Pons (tissue), 1 donor: ENCODE measurements at places on chromosomes 3 and 15.

DNA sequence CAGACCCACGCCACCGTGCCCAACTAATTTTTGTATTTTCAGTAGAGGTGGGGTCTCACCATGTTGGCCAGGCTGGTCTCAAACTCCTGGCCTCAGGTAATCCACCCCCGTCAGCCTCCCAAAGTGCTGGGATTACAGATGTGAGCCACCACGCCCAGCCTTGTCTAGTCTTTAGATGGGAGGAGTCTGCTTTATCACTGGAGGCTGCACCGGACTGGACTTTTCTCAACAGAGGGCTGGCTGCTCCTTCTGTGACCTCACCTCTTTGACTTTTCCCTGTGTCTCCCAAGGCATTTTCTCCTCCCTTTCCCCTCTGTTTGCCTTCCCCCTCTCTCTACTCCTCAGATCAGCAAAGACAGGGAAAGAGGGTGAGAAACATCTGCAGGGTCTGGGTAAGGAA, 28.5 kb downstream of the SLCO2A1 start:
- DNase-seq, result no peak

DNA sequence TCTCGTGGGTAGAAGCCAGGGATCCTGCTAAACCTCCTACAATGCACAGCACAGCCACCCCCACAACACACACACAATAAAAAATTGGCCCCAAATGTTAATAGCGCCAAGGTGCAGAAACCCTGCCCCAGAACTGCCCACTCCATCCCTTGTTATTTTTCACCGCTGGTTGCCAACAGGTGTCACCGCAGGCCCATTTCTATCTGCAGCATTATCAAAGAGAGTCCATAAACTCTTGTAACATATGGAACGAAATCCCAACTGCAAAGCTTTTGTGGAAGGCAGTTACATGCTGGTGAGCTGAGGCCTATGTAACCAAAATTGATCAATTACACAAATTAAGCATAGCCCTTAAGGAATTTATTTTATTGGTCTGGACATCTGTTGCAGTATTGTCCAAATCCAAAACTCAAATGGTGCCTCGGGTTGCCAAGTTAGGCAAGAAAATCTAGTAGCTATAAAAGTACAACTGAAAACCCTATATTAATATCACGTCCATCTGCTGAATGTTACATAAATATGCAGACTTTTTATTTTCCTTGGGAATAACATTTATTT, 66.2 kb downstream of the SAMMSON start:
- no peak for DNase-seq

DNA sequence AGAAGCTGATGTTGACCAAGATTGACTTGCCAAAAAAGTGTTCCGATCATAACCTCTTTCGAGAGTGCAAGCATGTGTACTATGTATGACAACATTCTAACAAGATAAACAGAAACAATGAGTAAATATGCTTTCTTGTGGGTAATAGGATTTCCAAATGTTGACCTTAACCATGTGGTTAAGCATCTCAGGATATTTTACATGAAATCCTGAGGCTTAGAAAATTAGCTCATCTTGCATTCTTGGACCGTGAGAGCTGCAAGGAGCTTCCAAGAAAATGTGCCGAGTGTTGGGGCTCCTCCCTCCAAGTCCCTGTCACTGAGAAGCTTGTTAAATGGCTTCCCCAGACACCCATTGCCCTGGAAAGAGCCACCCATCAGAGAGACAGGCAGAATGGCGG, 50.1 kb downstream of the C3orf20 start:
- DNase-seq, result no peak

DNA sequence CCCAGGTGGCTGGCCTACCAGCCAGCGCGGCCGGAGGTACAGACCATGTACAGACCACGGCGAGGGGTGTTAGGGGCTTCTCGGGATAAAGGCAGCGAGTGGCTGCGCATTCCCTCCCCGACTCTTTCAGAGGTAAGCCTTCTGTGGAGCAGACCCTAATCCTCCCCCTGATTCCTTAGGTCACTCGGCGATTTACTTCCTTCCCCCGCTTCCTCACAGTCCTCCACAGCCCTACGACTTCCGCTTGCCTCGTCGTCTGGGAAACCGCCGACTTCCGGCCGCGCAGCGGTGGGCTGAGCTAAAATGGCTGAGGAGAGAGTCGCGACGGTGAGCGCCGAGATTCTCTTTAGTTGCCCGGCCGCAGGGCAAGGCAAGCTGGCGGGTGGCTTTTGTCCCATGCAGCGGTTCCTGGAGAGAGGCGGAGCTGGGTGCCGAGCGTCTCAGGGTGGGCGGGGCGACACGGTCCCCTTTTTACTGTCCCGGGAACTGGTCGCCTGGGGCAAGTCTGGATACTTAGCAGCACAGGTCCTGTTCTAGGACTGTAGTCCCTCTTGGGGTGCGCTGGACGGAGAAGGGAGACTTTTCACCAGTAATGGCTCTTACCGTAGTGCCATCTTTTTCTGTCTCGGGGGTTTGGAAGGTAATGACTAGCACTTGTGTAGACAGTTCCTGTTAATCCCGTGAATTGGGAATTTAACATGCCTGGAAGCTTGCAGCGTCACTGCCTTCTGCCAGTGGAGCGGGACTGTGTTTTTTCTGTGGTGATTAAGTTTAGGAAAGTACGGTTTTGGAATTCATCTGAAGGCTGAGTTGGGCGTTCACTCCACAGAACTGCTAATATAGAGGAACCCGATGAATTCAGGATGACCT, at the start of the genes BBS4 and HIGD2B:
TSS of gene BBS4 (plus strand) at position 283 of the 870 bp plus-strand sequence. CDS start at position 304, 21 bp downstream.
TSS of gene HIGD2B (minus strand) at position 258 of the 870 bp plus-strand sequence. CDS start 9,808 bp downstream, outside the sequence.
- peak; percentile 82 for DNase-seq

- DNase-seq, result no peak
Observed at GRCh38 chr3:115363071-115363470, 216.0 kb upstream of the ZBTB20 start.

DNA sequence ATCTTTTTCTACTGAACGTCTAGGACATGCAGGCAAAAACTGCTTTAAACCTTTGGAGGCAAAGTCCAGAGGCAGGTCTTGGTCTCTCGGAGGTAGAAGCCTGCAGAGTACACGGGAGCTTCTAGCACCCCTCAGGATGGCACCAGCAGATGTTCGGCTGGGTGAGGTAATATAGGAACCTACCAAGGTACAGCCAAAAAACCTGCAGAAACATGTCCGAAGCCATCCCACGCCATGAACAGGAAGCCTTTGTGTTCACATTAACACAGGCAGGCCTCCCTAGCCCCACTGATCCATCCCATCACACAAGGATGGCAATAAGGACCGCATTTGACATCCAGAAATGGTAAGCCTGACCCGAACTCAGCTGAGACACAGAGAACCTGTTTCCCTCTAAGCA, 157.9 kb upstream of the HES1 start:
- DNase-seq, result no peak

DNA sequence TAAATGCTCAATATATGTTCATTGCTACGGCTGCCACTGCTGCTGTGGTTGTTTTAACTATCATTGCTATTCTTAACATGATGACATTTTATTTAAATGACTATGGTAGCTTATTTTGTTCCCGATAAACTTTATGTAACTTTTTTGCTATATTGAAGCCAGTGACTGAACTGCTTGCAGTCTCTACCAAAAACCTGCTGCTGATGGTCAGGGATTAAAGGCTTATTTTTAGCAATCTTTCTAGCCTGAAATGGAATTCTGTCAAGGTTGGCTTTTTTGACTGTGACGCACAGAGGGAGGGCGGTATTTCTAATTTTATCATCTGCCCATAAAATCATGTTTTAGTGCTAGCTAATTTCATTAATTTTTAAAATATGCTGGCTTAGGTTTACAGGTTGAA, 271.8 kb downstream of the KCNH8 start:
- DNase-seq, result no peak

DNA sequence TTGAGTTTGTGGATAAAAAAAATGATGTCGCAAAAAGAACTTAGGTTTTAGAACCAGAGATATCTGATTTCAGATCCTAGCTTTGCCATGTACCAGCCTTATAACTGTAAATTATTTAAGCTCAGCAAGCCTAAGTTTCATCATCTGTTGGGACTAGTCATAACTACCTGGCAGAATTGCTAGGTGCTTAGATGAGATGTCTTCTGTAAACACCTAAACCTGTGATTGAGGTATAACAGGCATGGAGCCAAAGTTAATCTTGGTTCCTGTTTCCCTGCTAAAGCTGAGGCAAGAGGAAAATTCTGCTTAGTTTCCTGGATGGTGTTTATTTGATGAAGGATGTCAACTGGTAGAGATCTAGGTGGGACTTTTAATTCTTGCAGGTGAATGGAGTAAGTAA, 331.3 kb upstream of the RBMS3 start:
- no peak for DNase-seq

- DNase-seq, result peak; percentile 48
Observed at GRCh38 chr3:5053021-5053831, 68.9 kb upstream of the ARL8B start.

DNA sequence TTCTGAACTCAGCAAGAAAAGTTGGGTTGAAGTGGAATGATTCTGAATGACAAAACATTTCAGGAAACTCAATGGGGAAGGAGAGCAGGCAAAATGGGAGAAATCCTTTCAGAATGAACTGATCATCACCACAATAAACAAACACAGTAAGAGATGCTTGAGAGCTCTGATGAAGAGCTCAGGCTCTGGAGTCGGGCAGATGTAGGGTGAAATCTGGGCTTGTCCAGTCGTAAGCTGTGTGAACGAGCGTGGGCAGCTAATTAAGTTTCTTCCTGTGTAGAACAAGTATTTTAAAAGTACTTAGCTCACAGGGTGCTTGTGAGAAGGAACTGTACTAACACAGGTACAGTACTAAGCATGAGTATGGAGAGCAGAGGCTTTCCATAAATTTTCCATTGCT, 406.2 kb downstream of the FOXP1 start:
- DNase-seq, result no peak

DNA sequence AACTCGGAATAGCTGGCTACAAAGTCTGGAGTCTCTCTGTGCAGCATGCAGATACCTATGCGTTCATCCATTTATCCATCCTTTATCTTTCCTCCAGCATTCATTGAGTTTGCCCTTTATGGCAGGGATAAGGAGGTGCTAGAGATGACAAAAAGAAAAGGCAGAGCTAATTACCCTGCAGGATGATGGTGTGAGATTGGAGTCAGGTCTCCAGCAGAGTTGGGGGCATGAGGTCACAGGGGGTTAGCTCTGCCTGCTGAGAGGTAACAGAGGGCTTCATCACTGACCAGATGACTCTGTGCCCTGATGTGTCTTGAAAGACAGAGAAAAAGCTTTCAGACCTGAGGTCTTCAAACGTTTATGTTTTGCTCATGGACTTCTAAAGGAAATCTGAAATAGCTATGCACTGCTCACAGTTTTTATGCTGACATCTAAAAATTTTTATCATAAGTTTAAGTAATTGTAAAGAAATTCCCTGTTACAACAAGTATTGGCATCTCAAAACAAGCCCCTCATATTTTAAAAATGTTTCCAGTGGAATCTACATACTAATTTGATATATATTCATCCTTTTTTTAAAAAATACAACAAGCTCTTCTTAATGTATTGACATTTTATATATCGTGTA, 132.3 kb upstream of the ANKRD28 start:
- no peak for DNase-seq
